ENCODE measurements at places on chromosomes 4 and X.

DNA sequence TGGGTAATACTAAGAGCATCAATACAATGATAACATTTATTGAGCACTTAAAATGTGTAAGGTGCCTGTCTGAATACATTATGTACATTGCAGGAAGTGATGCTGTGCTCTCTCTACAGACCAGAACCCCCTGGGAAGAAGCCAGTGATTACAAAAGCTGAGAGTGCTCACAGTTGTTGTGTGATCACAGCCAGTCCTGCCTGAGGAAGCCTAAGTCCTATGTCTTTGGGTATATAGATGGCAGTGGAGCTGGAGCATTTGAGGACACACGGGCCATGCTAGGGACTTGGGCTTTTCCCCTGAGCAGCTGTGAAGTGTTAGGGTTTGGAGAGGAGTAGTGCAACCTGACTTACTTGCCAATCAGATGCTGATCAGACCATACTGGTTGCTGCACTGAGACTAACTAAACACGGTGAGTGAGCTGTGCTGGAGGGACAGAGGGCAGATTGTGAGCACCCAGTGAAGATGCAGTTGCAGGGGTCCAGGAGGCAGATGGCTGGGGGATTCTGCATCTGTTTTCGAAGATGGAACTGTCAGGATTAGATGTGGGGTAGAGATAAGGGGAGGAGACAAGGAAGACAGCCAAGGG lies 60.8 kb upstream of the TBC1D14 start:
- DNase-seq: peak; percentile 33

GRCh38 chr4:131613086-131613823 lies 1535.8 kb upstream of the PCDH10 start:
- DNase-seq: no peak

DNA sequence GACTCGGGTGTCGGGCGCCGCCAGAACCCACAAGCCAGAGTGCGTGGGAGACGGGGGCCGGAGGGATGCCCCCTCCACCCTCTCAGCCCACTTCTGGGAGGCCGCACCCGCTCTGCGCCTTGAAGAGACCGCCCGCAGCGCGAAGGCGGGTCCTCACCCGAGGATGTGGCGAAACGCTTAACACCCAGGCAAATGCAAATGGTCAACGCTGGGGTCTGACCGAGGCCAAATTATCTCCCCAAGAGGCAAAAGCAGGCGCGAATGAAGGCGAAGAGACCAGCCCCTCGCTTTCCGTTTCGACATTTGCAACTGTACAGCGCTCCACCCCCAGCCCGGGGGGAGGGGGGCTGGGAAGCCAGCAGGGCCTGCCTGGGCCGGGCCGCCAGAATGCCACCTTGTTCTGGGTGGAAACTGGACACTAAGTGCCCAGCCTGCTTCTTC lies 137.7 kb upstream of the ZIC3 start:
- DNase-seq: no peak

DNA sequence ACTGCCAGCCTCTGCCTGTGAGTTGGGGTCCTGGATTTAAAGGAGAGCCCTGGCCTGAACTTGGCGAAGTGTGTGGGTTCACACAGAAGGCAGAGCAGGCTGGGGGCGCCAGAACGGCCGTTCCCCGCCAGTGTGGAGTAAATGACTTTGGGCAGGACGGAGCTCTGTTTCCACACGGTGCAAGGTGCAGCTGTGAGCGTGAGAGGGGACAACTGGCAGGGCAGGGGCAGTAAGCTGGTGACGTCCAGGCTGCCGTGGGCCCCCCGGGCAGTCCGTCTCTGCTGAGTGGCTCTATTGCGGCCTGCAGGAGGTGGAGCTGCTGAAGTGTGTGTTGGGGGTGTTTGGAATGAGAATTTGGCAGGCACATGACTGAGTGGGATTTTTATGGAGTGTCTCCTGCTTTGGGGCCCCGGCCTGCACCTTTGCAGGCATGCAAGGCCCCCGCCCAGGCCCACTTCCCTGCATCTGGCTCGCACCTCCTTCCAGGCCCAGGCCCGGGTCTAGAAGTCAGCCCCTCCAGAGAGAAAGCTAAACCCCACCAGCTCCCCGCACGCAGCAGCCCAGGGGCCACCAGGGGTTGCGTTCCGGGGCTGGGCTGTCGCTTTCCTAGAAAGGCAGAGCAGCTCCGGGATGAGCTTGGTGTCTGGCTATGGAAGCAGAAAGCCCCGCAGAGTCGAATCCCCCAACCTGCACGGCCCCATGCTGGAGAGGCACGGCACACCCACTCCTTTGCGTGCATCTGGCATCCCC lies 62.2 kb upstream of the GRPEL1 start:
- no peak for DNase-seq

- DNase-seq: no peak
Measured at GRCh38 chrX:37796310-37796709, 16.5 kb downstream of the CYBB start.

DNA sequence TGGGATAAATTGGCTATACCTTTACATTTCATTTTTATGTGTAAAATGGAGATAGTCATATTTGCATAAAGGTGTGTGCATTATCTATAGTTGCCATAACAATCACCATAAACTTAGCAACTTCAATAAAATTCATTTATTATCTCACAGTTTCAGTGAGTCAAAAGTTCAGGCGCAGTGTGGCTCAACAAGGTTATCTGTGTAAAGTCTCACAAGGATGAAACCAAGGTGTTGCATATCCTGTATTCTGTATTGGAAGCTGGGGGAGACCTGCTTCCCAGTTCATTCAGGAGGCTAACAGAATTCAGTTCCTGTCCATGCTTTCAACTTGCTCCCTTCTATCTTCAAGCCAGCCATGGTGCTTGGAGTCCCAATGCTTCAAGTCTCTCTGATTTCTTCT lies 169.5 kb downstream of the KCTD8 start:
- DNase-seq: no peak

DNA sequence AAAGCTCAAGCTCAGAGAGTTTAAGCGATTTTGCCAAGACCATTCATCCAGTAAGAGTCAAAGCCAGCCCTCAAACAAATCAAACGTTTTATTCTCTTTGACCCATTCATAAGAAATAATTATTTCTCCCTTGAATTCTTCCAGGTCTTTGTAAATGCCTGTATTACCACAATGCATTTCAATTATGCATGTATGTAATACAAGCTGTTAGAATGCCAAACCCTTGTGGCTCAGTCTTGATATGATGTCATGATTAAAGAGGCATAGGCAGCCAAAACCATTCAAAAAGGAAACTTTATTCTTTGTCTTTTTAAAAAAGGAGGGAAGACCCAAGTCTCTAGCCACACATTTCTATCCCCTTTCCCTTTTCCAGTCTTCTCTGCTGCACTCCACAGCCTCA lies 56.5 kb upstream of the PGM2 start:
- DNase-seq: no peak

GRCh38 chr4:17717301-17717700 lies 64.1 kb downstream of the FAM184B start:
- peak; percentile 40 for DNase-seq

DNA sequence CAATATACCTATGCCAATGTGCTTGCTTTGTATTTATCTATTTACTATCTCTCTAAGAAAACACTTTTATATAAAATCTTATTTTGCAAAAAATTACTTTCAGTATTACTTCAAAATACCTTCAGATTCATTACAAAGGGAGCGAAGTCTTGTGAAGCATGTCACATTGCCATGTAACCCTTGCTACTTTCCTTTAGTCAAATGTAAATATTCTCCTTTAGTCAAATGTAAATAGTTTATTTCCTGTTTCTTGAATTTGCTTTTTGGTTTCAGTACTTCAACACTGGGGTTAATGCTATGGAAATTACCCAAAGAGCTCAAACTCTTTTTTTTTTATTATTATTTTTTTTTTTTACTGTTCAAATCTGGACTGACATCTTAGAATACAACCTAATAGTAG lies 383.3 kb downstream of the GRXCR1 start:
- no peak for DNase-seq

- no peak for DNase-seq
Measured at GRCh38 chr4:978957-979701, 5.8 kb upstream of the DGKQ start.

- DNase-seq: no peak
Measured at GRCh38 chr4:155639704-155640523, 26.7 kb upstream of the GUCY1A1 start.

GRCh38 chrX:2696698-2697215 lies 5.7 kb downstream of the CD99 start:
- DNase-seq: no peak

GRCh38 chr4:182807767-182808548 lies 109.2 kb downstream of the DCTD start:
- no peak for DNase-seq

DNA sequence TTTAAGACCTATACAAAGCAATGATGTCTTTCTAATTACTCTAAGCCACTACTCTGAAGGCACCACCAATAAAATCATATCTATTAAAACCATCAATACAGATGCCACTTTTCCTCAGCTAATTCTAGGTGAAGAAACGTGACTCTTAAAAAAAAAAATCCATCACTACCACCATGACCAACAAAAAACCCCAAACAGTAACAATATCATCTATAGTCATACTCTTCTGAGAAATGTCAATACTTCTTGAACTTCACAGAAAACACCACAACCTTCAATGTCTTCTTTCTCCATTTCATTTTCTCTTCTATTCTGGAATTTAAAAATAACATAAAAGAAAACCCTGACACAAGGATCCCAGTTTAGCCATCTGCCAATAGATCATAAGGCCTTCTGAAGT lies 35.7 kb downstream of the CASK start:
- no peak for DNase-seq

DNA sequence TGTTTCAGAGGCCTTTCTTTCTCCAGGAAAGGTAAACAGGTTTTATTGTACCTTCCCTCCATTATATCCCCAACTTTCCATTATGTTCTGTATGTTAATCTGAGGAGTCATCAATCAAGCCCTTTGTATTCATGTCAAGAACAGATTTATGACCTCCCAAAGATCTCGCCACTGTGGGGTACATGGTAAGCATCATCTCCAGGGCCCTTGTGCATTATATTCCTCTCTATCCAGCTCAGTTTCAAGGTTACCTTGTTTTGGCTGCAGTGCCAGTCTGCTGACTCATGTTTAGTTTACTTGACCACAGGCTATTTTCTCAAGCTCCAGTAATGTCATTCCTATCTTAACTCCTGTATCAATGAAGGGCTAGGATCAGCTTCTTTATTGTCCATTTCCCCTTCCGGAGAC lies 125.1 kb upstream of the FRMPD4 start:
- DNase-seq: no peak

GRCh38 chrX:119190831-119191230 lies 45.3 kb upstream of the PGRMC1 start:
- no peak for DNase-seq

GRCh38 chr4:103098341-103098740 lies 1.3 kb downstream of the BDH2 start:
- no peak for DNase-seq

- no peak for DNase-seq
Measured at GRCh38 chr4:139843641-139844040, 178.0 kb downstream of the MGST2 start.

DNA sequence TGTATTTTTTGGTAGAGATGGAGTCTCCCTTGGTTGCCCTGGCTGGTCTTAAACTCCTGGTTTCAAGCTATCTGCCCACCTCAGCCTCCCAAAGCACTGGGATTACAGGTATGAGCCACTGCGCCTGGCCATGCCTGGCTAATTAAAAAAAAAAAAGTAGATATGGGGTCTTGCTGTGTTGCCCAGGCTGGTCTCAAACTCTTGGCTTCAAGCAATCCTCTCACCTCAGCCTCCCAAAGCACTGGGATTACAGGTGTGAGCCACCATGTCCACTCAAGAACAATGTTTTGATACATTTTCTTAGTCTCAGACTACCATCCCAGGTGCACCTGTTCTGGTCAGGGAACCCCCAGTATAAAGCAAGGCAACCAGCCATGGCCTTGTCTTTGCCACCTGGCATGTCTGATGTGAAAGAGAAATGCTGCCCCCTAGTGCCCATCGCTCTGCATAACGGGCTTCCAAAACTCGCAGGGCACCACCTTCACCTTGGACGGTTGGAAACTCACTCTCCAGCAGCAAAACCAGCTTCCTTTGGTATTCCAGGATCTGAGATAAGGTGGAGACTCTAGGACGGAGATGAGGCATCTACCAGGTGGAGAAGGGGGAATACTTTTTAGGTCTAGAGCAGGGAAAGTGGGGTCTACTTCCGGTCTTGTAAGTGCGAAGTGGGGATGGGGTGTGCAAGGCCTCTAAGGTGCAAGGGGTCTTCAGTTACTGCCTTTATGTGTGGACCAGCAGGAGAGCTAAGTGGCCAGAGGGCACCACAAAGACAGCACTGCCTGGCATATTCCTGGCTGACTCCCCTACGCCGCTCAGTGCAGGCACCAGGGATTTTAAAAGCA lies 47.7 kb upstream of the AFAP1 start:
- DNase-seq: peak; percentile 51

GRCh38 chrX:124395145-124395880 lies 49.0 kb downstream of the SH2D1A start:
- DNase-seq: no peak

- DNase-seq: no peak
Measured at GRCh38 chrX:22486296-22486695, 213.6 kb downstream of the CBLL2 start.

- no peak for DNase-seq
Measured at GRCh38 chr4:176744091-176744490, 48.6 kb downstream of the VEGFC start.

GRCh38 chr4:86970447-86971354 lies 35.9 kb downstream of the AFF1 start:
- no peak for DNase-seq

- peak; percentile 77 for DNase-seq
Measured at GRCh38 chrX:40474205-40474626, 106.6 kb upstream of the ATP6AP2 start.

- DNase-seq: peak; percentile 1
Measured at GRCh38 chr4:113539408-113539807, 222.1 kb downstream of the CAMK2D start.

DNA sequence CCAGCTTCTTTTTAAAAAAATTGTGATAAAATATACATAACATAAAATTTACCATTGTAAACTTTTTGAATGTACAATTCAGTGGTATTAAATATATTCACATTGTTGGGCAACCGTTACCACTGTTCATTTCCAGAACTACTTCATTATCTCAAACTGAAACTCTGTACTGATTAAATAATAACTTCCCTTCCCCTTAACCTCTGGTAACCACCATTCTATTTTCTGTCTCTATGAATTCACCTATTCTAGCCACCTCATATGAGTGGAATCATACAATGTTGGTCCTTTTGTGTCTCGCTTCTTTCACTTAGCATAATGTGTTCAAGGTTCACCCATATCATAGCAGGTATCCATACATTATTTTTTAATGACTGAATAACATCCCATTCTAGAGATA lies 8.3 kb downstream of the GPR50 start:
- no peak for DNase-seq
